ENCODE measurements at places on chromosomes 5 and 9.

GRCh38 chr9:77163884-77164283, 13.4 kb upstream of the VPS13A start:
- DNase-seq: no peak

GRCh38 chr9:30713243-30713642, 1671.2 kb upstream of the ACO1 start:
- no peak for DNase-seq

DNA sequence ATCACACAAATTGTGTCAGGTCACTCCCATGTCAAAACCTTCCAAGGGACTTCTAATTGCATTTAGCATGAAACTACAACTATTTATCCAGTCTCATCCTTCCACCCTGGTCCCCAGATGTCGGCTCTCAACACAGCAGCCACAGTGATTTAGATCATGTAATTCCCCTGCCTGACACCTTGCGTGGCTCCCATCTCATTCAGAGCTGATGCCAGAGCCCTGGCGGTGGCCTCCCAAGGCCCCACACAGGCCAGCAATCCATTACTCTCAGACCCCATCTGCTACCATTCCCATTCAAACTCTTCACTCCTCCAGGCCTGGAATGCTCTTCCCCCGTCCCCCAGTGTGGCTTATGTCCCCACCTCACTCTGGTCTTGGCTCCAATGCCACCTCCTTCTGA, 2.4 kb downstream of the SLC35D2 start:
- DNase-seq: no peak

GRCh38 chr5:116908537-116908936, 333.9 kb upstream of the SEMA6A start:
- no peak for DNase-seq

GRCh38 chr9:7089406-7090193, 331.8 kb downstream of the KDM4C start:
- DNase-seq: no peak
